Hematopoietic multipotent progenitor cell treated with erythropoietin and hydrocortisone succinate and interleukin-3 and kit ligand, for 15 days (in vitro differentiated cells): ENCODE measurements at places on chromosomes 3 and 15.

DNA sequence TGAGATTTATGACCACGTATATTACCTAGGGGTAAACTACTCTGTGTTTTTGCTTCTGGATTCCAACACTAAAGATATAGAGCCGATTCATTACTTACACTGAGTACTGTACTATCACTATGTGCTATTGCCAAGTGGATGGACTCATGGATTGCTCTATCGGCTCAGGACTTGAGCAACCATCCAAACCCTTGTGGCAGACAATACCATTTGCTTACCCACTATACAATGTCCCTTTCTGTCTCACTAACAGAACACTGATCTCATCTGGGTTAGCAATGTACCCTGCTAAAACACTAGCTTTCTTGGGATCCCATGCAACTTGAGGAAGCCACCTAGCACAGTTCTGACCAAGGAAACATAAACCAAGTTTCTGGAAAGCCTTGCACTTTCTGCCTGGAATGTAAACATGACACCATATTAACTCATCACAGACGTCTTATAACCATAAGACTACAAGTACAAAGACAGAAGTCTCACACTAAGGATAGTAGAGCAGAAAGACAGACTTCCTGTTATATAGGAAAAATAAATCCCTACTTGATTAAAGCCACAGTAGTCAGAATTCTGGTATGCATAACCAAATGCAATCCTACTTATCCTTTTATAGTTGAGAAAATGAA, 38.6 kb downstream of the HACD2 start:
- no peak for DNase-seq

DNA sequence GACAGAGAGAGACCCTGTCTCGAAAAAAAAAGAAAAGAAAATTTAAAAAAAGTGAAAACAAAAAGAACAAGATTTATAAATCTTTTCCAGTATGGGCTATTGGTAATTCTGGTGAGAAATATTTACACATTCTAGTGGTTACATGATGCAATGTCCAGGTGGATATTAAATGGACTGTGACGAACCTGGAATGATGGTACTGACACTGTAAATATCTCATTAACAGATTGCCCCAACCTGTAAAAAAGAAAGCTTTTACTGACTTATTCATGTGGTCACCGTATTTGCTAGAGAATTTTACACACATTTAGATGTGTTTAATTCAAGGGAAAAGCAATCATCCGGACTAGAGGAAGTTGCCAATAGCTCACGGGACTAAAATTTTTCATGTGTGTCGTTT, 162.1 kb upstream of the LRIG1 start:
- no peak for DNase-seq

GRCh38 chr3:170448584-170448983, 29.9 kb downstream of the CLDN11 start:
- no peak for DNase-seq

DNA sequence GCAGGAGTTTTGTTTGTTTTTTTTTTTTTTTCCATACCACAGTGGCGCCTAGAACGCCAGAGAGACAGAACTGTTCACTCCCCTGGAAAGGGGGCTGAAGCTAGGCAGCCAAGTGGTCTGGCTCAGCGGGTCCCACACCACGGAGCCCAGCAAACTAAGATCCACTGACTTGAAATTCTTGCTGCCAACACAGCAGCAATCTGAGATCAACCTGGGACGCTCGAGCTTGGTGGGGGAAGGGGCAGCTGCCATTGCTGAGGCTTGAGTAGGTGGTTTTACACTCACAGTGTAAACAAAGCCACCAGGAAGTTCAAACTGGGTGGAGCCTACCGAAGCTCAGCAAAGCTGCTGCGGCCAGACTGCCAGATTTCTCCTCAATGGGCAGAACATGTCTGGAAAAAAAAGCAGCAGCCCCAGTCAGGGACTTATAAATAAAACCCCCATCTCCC, 29.8 kb downstream of the SPICE1 start:
- no peak for DNase-seq

DNA sequence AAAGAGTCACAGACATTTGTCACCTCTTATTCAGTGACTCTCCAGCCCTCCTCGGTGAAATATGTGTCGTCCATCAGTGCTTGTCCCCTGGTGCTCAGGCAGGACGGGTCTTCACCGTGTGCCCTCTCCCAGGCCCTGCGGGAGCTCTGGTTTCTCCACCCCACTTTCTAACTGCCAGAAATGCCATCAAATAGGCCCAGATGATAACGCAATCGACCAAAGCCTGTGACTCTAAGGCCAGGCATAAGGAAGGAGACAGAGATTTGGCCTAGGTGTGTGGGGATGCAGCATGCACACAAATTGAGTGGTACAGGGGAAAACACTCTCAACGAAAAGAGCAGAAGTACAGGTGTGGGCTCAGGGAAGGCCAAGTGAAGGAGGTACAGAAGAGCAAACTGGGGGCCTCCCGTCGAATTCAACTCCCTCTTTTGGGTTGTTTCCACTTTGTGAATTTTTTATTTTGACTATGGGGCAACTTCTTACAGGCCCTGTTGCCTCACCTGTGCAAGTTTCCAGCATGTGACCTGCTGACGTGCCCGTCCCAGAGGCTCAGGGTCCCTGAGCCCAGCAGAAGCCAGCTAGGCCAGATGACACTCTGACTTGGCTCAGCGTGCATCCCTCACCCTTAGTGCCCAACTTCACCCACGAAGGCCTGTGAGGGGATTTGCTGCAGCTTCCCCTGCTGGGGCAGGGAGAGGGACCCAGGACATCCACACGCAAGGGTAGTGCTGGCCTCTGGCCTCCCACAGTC, 4.7 kb downstream of the NUP210 start:
- DNase-seq: no peak

GRCh38 chr15:91268510-91268909, 168.5 kb downstream of the SV2B start:
- peak; percentile 8 for DNase-seq

DNA sequence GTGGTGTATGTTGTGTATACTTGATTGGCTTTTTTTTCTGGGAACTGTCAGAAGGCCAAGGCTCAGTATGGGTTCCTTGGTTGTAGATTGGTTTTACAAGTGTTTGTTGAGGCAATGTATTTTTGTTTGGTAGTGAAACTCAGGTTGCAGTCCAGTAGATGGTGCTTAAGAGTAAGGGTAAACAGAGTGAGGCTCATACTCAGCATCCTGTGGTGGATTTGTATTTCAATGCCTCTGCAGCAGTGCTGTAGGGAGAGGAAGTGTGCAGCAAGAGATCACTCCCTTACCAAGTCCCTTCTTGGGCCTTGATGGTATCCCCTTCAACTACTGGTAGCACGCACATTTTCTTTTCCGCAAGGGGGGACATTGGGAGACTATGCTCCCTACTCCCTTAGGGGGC, 428.5 kb upstream of the CNTN3 start:
- no peak for DNase-seq

- no peak for DNase-seq
Observed at GRCh38 chr15:42385206-42385979, 26.1 kb downstream of the CAPN3 start.

- DNase-seq: no peak
Observed at GRCh38 chr15:62644889-62645742, 397.4 kb upstream of the TPM1 start.
